ENCODE measurements at places on chromosomes 6 and 20. TPM values are rescaled to one million over a fixed set of nuclear protein-coding genes. Genes with fewer than 3 reads are reported as not detected.

GPX5 gene
- not detected for total RNA-seq

TOX2 gene
- total RNA-seq: 8.1 TPM

OR5V1 gene
- not detected for total RNA-seq

ISM1 gene
- 16.0 TPM for total RNA-seq

UST gene
- 9.6 TPM for total RNA-seq
